Naive thymus-derived CD8-positive, alpha-beta T cell (primary cell): ENCODE measurements at places on chromosomes 1 and 21.

DNA sequence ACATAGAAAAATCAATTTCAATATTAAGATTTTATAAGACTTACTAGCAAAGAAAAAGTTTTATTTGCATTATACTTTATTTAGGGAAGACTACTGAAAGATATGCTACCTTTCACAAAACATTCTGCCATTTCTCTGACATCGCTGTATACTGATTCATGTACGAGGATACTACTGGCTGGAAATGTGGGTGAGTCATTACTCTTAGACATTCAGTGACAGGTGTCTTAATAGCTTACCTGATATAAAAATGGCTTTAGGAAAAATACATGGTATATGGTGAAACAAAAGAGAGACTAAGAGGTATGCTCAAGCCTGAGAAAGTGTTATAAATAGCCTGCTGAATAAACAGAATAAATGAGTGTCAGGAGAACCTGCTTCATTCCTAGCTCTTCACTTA, 73.0 kb upstream of the EXO1 start:
- DNase-seq: no peak

DNA sequence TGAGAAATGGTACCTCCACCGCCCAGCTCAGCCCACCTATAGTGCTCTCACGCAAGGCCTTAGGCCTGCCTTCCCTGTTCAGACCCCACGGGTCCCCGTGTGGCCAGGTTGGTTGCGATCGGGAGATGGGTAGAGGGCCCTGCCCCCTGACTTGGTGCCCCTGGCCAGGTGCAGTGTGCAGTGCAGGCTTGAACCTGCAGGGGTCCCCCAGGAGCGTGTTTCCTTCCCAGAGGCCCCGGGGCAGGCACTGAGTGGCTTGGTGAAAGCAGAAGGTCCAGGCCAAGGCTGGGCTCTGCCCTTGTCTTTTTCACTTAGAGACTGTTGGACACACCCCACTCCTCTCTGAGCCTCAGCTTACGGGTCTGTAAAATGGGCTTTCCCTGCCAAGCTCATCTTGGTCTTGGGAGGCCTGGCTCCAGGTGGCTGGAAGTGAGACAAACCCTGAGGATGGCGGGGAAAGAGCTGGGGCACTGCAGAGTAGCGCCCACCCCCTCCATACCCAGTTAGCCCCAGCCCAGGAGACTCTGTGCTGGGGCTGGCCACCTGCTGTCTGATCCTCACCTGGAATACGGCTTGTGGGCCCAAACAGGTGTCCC, 9.3 kb upstream of the HES5 start:
- DNase-seq: no peak

DNA sequence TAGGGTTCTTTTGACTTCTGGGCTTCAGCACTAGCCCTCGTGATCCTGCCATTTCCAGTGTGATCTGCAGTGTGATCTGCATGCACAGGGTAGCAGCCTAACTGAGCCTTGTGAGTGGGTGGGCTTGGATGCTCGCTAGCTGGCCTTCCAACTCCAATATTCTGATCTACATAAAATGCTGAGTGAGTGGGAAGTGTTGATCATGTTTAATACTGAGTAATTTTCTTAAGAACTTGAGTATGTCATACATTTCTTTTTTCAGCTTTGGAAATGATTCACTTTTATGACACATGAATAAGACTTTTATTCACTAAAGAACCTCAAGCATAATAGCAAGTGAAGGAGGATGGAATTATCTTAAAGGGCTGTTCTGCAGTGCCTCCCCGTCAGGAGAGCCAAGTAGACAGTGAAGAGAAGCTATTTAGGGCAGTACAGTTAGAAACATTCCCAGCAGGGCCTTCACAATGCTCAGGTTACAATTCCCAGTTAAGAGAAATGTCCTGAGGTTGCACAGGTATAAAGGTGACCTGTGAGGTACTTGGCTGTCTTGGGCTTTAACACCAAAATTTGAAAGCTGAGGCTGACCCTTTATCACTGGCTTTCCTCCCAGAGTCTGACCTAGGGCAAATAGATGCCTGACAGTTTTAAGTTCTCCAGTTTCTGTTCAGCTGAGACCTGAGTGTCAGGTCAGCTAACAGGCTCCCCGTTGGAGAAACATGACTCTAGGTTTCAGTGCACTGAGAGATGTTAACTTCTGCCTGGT, 29.1 kb upstream of the LRRC8C start:
- DNase-seq: no peak

GRCh38 chr21:28799926-28800325, 192.8 kb downstream of the LTN1 start:
- DNase-seq: no peak

GRCh38 chr1:185318431-185319138, 1.5 kb upstream of the IVNS1ABP start:
- no peak for DNase-seq

- no peak for DNase-seq
Measured at GRCh38 chr1:170318141-170318540, 172.4 kb downstream of the NTMT2 start.

- no peak for DNase-seq
Measured at GRCh38 chr1:28956038-28956464, 41.7 kb downstream of the EPB41 start.

DNA sequence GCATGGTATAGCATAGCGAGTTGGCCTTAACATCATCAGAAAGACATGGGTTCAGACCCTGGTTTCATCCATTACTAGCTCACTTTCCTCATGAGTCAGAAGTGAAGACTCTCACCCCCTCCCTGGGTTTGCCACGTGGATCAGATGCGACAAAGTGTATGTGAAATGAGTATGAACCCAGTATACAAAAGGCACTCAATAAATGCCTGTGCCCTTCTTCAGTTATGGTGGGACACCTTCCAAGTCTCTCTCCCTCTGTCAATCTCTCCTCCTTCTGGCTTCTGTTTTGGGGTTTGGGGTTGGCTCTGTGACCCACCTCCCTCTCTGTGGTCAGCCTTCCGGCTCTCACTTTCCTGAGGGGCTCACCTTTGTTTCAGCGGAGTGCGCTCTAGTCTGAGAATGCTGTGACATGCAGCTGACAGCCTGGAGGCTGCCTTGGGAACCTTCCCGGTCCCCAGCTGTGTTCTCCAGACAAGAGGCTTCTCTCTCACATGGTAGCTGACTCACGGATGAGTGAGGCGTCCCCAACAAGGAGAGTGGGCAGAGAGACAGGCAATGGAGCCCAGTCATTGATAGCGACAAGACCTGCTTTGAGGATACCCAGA, 155.0 kb upstream of the EDN2 start:
- DNase-seq: no peak

GRCh38 chr1:51264451-51264850, 28.4 kb downstream of the RNF11 start:
- no peak for DNase-seq

- no peak for DNase-seq
Measured at GRCh38 chr21:32248571-32249461, 30.0 kb downstream of the MIS18A start.
